ENCODE measurements at places on chromosomes 11 and 22. TPM values are rescaled to one million over a fixed set of nuclear protein-coding genes. Genes with fewer than 3 reads are reported as not detected.

DNA sequence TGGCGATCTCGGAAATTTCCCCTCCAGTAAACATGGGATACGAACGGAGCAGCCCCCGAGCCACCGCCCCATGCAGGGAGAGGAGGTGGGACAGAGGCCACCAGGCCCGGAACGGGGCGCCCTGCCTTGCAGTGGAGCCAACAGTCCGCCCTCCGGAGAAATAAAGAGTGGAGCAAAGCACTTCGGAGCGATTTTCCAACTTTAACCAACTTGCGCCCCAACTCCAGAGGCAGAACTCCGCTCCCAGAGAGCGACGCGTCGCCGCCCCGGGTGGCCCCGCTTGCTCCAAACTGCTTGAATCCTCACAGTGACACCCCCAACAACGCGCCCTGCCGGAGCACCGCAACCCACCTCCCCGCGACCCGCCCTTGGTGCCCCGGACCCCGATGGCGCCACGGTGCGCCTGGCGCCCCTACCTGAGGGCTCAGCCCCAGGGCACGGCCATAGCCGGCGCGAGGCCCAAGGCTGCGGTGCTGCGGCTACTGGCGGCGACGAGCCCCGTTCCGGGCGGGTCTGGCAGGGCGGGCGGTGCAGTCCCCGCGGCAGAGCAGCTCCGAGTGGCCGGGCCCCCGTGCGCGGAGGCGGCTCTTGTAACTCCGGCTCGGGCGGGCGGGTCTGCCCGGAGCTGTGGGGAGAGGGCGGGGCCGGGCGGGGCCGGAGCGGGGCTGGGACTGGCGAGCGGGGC lies at the start of gene AHNAK:
Gene AHNAK (minus strand): TSS at position 563 of the 685 bp plus-strand sequence. CDS start 10,708 bp downstream, outside the sequence.
- peak; percentile 70 for DNase-seq

DNA sequence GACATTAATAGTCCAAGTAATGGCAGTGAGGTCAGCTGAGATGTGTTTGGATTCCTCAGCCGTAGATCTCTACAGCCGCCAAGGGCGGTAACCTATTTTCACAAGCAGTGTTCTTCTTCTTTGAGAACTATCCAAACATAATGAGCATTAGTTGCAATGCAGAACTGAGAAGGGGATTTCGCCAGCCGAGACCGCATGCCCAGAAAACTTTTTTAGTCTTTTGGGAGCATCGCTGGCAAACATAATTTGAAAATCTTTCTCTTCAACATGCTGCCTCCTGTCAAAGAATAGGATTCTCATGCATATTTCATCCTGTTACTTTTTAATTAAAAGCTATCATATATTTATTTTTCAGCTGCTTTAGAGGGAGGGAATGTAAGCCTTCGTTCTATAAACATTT lies 81.4 kb upstream of the SEZ6L start:
- no peak for DNase-seq

- peak; percentile 43 for DNase-seq
These were observed 15.8 kb downstream of the PHLDB1 start for GRCh38 chr11:118623269-118623655.

Gene DDIAS
- 4.6 TPM for total RNA-seq

Gene HBG1
- not detected for total RNA-seq

Gene MMP13
- not detected for total RNA-seq

Measured in dermis blood vessel endothelial cell (primary cell).